Suppressor macrophage (primary cell): ENCODE measurements at places on chromosomes 7 and 10.

DNA sequence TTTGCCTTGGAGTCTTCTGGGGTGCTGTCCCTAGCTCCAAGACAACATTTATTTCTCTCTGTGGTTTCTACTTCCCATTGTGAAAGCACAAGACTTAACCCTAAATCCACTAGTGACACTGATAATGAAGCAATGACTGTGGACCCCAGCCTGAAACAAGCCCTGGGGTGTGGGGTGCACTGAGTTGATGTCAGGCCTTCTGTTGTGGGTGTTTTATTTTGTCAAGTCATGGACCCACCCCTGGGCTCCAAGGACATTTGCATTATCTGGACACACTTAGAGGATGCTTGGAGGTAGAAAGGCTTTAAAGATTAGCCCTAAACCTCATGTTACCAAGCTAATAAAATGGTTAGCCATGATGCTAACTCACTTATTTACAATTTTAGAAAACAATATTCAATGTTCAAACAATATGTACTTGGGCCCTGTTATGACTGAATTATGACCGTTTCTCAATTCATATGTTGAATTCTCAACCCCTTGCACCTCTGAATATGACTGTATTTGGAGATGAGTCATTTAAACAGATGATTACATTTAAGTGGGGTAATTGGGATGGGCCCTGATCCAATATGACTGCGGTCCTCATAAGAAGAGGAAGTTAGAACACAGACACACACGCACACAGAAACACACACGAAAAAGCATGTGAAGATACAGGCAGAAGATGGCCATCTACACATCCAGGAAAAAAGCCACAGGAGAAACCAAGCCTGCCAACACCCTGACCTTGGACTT lies 137.2 kb upstream of the IGFBP3 start:
- no peak for DNase-seq

- no peak for DNase-seq
These were observed 65.4 kb downstream of the GRID1 start for GRCh38 chr10:86300931-86301830.

DNA sequence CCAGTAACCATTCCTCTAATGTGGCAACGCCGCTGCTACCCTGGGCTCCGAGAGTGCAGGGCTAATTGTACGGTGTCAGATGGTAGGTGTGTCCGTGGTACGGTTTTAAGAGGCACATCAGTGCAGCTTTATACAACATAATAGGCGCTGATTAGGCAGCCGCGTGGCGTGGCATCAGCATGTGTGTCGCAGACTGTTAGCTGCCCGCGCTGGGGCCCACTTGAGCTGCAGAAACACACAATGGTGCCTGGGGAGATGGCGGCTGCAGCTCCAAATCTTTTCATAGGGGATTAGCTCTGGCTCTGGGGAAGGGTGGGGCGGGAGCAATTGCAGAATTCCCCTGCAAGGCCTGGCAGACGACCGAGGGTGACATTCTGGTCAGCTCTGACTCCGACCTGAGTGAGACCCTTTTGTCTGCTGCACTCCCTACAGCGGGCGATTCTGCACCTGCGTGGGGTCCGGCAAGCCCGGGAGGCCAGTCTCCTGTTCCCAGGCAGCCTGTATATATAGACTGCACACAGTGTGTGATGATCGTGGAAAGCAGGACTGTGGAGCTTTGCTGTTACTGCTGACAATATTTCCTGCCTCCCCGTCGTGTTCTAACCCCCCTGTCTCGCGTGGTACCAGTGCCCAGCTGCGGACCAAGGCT lies 722.7 kb upstream of the CELF2 start:
- DNase-seq, result no peak

DNA sequence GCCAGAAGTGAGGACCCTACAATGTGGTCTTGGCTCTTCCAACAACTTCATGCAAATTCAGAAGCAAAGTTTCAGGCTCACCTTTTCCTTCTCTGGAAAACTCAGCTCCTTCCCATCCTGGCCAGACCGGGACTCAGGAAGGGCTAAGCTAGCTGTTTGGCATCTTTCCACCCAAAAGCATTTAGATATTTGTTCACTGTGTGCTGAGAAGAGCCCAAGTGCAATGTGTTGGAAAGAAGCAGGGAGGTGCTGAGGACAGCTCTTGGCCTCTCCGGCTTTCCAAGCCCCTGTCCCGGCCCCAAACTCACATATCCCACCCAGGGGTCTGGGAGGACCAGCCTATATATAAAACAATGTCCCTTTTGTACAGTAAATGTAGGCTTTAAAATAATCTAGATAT lies 44.5 kb downstream of the MKI67 start:
- no peak for DNase-seq

- DNase-seq, result no peak
These were observed 26.2 kb upstream of the ECHDC3 start for GRCh38 chr10:11715815-11716494.

DNA sequence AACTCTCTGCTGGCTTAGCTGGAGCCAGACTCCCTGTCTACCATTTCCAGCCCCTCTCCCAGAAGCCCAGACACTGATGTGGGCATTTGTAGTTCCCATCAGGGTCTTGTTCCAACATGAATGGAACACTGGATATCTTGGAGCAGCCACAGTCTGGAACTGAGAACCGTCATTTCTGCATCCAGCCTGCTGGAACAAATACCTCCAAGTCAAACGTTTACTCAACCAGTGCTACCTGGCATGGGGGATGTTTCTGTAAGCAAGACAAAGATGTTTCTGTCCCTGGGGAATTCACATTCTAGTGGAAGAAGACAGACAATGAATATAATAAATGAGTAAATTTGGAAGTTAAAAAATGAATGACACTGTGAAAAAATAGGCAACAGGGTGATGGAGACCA lies 70.8 kb upstream of the ZNF438 start:
- no peak for DNase-seq

DNA sequence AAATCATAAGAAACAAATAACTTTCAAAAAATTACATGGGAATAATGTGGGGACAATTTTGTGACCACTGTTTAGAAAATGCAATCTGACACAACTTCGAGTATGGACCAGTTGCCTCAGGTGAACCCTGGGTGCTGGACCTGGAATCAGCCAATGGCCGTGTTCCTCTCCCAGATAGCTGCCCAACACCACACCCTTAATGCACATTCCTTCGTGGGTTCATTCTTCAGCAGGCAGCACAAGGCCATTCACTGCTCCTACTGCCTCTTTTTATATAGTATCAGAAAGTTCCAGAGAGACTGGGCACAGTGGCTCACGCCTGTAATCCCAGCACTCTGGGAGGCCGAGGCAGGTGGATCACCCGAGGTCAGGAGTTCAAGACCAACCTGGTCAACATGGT lies 89.1 kb upstream of the PARD3 start:
- DNase-seq, result no peak

- no peak for DNase-seq
These were observed 49.6 kb downstream of the ANKIB1 start for GRCh38 chr7:92295391-92295790.

DNA sequence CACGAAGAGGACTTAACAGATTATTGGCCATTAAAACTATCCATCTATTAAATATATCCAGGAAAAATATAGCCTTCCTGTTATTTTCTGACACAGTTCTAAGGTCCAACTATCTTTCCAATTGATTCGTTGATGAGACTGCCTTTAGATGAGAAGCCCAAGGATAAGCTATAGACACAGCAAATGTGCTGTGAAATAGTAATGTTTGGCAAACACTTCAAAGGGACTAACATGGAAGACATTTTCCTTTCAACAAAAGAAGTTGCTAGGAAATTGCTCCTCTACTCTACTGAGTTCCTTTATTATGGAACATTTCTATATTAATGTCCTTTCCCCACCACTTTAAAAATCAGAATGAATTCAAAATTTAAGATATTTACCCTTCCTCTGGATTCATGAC lies 38.5 kb downstream of the CCDC186 start:
- no peak for DNase-seq

DNA sequence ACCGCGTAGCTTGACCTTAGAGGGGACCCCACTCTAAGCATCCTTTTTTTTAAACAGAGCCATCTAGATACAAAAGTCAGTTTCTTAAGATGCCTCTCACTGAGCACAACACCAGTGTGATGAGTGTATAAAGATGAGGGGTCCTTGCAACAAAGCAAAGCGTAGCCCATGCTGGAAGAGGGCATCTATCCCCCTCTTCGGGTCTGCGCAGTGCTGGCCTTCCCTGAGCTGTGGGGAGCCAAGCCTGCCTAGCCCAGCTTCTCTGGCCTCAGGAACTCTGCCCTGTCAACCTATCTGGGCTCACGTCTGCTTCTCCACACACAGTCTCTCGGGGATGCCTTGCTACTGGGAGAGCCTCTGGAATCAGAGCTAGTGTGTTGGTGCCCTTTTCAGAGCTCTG lies 114.0 kb downstream of the NT5C2 start:
- DNase-seq, result no peak

DNA sequence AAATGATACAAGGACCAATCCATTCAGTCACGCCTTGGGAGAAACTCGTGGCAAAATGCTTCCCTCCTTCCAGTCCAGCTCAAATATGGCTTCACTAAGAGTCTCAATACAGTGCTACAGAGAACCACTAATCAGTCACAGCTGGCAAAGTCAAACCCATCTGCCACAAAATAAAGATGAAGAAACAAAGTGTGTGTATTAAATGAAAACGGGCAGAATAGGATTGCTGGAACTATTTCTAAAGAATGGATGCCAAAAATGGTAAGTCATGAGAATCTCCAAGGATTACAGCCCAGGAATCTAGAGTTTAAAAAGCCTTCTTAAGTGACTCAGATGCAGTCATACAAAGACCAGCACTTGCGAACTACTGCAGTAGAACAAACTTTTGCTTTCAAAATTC lies 61.9 kb downstream of the CACUL1 start:
- no peak for DNase-seq

- no peak for DNase-seq
These were observed 171.9 kb upstream of the SP8 start for GRCh38 chr7:20958572-20958971.

DNA sequence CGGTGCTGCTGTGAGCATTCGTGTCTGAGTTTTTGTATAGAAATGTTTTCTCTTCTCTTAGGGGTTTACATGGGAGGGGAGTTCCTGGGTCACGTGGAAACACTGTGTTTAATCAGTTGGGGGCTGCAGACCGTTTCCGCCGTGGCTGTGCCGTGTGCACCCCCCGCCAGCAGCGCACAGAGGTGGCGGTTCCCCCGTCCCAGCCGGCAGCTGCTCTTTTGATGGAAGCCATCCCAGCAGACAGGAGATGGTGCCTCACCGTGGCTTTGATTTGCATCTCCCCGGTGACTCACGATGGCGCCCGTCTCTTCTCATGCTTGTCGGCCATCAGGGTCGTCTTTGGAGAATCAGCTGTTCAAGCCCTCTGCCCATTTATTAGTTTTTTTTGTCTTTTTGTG lies 34.9 kb upstream of the FOXL3 start:
- no peak for DNase-seq

GRCh38 chr7:96418581-96418980 lies 96.7 kb upstream of the SLC25A13 start:
- no peak for DNase-seq

DNA sequence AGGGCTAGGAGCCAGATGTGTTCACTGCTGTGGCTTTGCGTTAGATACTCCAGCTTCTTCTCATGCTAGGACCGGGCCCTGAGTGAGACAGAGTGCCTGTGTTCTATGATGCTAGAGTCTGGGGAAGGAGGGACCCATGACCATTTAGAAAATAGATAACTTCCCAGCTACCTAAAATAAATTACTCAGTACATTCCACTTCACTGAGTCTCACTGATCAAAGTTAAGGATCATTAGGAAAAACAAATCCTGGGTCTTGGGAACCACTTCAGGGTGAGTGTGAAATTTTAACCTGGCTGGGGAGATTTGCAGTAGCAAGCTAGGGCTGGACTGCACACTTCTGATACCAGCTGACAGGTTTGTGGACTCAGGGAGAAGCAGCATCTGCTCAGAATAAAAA lies 138.1 kb downstream of the EMX2 start:
- DNase-seq, result no peak

DNA sequence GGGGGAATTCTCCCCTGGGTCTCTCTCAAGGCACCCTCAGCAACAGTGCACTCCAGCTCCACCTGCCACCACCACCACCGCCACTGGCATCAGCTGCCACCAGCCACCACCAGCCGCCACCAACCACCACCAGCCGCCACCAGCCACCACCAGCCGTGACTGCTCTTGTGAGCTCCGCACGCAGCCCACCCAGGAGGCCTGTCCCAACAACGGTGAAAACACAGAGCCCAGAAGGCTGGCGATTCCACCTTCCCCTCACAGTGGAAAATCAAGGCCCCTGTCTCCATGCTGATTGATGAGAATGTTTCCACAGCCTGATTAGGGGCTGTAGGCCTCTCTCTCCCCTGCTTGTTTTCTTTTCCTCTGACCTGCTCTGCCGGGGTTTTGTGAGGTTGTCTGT lies 41.1 kb downstream of the COBL start:
- no peak for DNase-seq

DNA sequence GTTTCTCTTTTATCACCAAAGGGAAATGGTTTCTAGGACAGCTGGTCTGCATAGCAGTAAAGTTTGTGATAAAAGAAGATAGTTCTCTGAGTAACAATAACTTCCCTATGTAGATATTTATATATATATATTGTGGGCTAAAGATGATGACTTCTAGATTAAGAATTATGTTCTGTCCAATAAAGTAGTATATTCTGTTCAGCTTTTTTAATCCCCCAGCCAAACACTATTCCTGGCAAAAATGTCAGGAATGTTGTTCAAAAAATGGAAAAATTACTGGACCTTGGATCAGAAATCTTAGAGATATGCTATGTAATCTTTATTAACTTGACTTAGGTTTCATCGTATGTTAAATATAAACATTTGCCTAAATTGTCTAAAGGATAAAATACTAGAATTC lies 136.3 kb upstream of the GNAI1 start:
- no peak for DNase-seq

DNA sequence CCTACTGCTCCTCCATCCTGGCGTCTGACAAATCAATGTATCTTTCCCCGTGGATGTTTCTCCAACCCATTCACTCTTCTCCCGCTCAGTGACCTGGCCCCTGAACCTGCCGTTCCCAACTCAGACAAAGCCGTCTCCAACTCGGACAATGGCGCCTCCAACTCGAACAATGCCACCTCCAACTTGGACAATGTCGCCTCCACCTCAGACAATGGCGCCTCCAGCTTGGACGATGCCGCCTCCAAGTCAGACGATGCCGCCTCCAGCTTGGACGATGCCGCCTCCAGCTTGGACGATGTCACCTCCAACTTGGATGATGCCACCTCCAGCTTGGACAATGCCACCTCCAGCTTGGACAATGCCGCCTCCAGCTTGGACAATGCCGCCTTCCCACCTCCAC lies 608.6 kb downstream of the DNAJB6 start:
- DNase-seq, result no peak

DNA sequence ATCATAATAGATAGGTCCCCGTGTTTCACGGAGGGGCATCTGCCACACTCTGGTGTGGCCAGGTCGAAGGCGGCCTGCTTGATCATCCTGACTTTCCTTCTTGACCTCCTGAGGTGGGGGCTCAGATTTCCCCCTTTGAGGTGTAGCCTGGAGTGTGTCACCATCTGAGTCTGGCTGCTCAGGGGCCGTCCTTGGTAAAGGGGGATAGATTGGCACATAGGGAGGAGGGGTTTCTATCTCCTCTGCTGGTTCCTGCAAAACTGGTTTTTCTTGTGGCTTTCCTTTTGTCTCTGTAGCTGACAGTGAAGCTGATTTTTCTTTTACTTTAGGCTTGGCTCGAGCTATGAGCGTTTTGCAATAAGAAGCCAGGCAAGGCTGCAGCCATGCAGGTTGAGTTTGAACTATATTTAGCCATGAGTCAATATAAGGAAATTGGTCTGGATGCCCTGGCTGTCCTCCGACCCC lies 7.1 kb upstream of the ZNF117 start:
- DNase-seq, result no peak

- DNase-seq, result no peak
These were observed 464 bp downstream of the KIAA1217 start for GRCh38 chr10:24209432-24209771.
